Fibroblast of skin of left quadriceps (primary cell): ENCODE measurements at places on chromosomes 11 and 22.

GRCh38 chr11:118910309-118911112, 15.2 kb downstream of the BCL9L start:
- DNase-seq: peak; percentile 83

GRCh38 chr11:111759778-111760407, 6.3 kb downstream of the PPP2R1B start:
- DNase-seq: no peak

DNA sequence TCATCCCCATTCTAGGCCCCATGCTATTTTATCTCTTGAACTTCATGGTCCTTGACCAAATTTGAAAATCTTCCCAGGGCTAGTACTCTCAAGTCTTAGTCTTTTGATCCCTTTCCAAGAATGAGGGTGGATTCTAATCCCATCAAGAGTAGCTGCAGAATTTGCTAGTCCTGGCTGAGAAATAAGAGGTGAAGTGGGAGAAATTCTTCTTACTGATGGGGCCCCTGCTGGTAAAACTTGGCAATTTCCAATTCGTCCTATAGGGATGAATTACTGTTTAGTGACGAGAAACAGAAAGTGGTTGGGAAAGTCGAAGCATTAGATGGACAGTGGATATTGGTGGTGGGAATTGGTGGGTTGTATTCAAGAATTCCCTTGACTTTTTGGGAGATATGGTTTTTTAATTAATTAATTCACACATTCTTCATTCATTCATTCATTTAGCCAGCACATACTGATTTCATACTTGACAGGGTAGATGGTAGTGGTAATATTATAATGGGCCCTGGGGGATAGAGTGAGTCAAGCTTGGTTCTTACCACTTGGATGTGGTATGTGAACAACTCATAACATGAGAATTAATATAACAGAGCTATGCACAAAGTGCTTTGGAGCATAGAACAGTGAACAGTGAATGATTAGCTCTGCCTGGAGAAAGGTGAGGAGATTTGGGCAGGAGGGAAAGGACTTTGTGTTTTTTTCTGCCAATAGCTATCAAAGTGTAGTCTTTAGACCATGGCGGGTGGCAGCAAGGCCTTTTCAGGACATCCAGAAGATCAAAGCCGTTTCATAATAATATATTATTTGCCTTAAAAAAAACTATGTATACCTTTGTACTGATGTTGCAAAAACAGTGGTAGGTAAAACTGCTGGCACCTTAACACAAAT, 103.8 kb downstream of the STIM1 start:
- peak; percentile 74 for DNase-seq

GRCh38 chr11:118375978-118376377, 16.6 kb downstream of the UBE4A start:
- DNase-seq: no peak

GRCh38 chr11:107180236-107180635, 162.0 kb upstream of the GUCY1A2 start:
- DNase-seq: no peak

- no peak for DNase-seq
Measured at GRCh38 chr11:36870361-36870760, 272.3 kb upstream of the RAG2 start.

DNA sequence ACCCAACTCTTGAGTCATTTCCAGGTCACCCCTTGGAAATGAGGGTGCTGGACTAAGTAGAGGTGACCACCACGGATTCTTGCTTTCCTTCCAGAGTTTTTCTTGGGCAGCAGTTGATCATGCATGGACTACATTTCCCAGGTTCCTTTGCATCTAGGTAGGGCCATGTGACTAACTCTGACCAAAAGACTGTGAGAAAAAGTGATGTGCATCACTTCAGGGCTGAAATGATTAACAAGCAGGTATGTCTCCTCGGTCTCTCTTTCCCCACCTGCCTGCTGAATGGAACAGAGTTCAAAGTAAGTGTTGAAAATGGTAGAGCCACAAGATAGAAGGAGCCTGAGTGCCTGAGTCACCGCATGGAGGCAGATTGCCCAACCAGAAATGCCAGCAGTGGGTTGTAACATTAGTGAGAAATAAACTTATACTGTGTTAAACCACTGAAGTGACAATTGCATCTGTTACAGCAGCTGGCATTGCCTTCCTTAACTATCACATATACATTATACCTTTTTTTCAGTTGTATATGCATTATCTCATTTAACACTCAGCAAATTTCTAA, 113.5 kb downstream of the MN1 start:
- DNase-seq: no peak

GRCh38 chr11:33403344-33403743, 146.2 kb downstream of the HIPK3 start:
- no peak for DNase-seq

DNA sequence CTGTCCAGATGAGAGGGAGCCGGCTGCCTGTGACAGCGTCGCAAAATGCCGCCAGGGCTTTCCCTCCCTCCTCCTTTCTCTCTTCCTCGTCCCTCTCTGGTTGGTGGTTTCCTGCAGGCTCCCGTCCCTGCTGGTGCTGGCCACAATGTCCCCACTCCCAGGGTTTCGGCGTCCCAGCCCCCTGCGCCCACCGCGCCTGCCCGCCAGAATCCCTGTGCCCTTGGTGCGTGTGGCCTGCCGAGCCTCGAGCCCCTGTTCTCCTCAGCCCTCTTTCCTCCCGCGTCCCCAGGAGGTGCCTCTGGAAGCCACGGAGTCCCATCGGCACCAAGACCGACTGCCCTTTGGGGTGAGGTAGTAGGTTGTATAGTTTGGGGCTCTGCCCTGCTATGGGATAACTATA, 37.9 kb upstream of the PPARA start:
- DNase-seq: no peak

DNA sequence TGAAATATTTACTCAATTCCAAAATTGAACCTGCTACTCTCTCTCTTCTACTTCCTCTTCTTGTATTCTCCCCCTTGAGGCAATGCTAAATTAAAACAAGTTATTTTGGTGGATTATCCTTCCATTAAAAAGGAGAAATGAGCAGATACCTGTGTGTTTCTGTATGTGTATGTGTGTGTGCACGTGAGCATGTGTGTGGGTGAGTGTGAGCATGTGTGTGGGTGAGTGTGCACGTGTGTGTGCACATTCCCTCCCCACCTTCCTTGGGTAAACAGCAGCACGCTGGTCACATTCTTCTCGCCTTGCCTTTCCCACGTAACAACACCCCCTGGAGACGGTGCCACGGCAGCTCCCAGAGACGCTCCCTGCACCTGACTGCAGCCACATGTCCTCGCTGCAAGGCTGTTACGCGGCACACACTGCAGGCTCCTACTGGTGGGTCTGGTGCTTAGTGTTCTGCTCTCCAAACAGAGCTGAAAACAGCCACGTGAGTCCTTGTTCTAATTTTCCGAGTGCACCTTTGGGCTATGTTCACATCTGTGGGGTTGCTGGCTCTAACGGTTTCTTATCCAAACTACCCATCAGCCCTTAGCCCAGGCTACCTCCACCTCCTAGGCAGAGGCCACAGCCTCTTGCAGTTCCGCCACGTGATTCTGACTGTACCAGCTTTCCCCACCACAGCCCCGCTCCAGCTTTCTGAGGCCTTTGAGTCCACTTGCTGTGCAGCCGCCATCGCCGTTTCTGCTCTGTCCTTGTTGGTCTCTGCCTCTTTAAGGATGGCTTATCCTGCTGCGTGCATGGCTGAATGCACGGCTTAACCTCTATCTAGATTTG, 123.4 kb downstream of the CTTN start:
- DNase-seq: no peak

DNA sequence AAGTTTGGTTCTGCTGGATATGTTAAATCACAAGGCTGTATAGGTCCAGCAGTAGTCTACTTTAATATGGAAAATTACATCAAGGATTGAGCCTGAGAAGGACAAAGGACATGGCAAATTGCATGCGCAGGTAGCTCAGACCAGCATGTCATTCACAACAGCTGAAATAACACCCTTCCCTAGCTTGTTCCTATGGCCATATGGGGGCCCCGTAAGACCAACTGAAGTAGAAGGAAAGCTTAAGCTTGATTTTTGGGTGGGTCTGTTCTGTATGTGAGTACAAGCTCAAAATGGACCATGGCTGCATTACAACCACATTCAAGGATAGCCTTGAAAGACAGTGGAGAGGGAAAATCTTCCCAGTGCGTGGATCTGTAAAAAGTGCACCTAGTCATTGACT, 20.6 kb upstream of the PDE3B start:
- DNase-seq: no peak

- no peak for DNase-seq
Measured at GRCh38 chr11:38524945-38525344, 1926.9 kb upstream of the RAG2 start.

DNA sequence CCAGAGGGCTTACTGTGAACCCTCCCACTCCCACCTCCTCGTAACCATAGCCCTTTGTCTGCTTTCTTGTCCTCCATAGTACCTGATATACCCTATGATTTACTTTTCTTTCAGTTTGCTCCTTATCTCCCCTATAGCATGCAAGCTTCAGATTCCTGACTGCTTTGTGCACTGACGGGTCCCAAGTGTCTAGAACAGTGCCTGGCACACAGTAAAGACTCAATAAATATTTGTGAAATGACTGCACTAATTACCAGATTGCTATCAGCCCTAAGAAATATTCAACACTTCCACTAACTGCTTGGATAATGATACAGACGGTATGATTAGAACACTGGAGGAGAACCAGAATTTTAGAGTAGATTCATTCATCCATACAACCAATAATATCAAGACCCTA, 33.0 kb downstream of the ISX start:
- no peak for DNase-seq

GRCh38 chr11:127628458-127628785, 627.9 kb upstream of the KIRREL3 start:
- no peak for DNase-seq

GRCh38 chr11:87265132-87265531, 227.4 kb downstream of the TMEM135 start:
- DNase-seq: peak; percentile 20

DNA sequence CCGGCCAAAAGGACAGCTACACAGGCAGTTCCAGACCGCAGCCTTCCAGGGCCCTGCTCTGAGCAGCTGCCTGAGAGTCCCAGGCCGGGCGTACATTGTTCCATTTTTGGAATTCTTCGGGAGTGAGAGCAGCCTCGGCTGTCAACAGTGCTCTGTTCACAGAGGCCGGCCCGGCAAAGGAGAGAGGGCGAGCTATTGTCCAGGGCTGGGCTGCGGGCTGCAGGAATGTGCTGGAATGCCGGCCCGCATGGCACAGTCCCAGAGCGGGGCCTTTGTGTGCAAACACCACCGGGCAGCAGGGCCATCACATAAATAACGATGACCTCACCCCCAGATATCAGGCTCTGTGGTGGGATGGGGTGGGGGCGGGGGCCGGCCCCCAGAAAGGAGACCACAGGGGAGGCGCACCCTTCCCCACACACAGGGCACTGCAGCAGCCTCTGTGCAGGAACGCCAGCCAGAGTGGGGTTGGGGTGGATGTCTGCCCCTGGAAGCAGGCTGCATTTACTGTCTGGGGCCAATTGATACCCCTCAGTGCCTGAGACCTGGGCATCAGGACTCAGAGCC, 15.8 kb downstream of the LINC01488 start:
- peak; percentile 86 for DNase-seq

GRCh38 chr22:45686004-45686403, 14.4 kb downstream of the ATXN10 start:
- DNase-seq: no peak

GRCh38 chr22:20228055-20228938, 39.8 kb downstream of the RTN4R start:
- no peak for DNase-seq

GRCh38 chr11:68413591-68413999, 47.0 kb upstream of the PPP6R3 start:
- no peak for DNase-seq

DNA sequence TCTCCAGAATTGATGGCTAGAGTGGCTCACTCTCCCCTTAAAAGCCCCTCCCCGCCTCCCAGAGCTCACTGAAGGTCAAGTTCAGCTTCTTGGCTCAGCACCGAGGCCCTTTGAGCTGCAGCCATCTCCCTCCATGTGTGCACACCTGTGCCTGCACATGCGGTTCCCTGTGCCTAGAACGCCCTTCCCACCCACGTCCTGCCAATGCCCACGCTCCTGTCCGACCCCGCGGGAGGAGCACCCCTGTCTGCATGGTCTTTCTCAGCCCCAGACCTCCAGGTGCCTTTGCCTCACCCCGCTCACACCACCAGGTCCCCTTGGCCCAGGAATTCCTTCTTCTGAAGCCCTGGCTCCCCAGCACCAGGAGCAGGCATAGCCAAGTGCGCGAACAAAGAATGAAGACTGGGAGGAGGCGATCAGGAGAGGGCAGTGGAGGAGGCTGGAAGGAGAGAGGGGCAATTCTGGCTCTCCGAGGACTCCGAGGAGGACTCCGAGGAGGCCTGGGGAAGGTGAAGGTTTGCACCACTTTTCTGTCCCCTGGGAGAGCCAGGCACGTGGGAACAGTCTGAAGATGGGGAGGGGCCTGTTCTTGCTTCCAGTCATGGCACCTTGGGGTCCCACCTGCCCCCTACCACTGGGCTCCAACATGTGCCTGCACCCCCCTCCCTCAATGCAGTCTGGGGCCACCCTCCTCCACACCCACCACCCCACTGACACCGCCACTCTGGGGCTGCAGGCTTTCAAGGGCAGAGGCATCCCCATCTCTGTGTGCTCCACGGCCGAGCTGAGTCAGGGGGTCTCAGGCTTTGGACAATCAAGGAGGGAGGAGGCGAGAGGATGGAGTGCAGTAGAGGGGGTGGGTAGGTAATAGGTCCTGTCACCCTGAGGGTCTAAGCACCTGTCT, 17.7 kb downstream of the IGF2 start:
- no peak for DNase-seq

- DNase-seq: no peak
Measured at GRCh38 chr22:27576413-27576812, 225.1 kb downstream of the MN1 start.

DNA sequence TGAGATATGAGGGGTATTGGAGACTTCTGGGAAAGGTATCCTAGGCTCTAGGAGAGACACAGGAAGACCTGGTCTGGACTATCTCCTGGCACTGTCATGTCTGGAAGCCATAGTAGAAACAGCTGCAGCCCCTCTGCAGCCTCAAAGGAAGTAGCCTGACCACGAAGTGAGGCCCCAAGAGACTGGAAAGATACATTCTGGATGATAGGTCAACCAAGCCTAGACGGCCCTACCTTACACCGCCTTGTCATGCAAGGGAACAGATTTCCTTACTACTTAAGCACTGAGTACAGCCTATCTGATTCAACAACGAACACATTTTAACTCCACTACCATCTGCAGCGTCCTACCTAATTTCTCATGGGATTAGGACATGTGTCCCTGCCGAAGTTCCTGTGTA, 31.1 kb downstream of the UQCR10 start:
- DNase-seq: no peak

DNA sequence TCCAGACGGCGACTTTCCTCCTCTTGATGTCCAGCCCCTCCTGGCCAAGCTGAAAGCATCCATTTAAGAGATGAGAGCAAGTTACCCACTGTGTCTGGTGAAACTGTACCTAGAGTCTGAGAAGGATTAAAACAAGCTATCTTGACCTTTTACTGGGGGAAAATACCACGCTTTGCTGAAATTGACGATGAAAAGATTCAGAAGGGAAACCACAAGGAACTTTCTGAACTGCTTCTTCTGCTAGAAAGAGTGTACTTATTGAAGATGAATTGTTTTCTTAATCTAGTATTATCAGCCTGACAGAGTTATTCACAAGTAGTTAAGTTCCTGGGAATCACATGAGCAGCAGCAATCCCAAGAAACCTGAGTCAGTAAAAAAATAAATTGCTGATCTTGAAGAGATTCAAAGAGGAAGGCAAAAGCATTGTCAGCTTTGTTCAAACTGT, 13.1 kb upstream of the MS4A6A start:
- DNase-seq: no peak
